Ureter (tissue), 1 donor: ENCODE measurements at places on chromosomes 16 and 17.

GRCh38 chr17:59425085-59425931 is 93.9 kb downstream of the YPEL2 start:
- peak; percentile 61 for DNase-seq

GRCh38 chr17:69335058-69335457 is 8.1 kb upstream of the ABCA5 start:
- DNase-seq = no peak

GRCh38 chr16:88078111-88078775 is 127.0 kb downstream of the BANP start:
- no peak for DNase-seq

GRCh38 chr17:56866496-56866895 is 32.5 kb downstream of the DGKE start:
- DNase-seq = no peak

GRCh38 chr17:45394913-45395568 is 37.6 kb downstream of the ARHGAP27 start:
- peak; percentile 73 for DNase-seq

GRCh38 chr16:12758031-12758669 is 45.5 kb downstream of the CPPED1 start:
- DNase-seq = no peak

GRCh38 chr16:71722801-71723536 is 1.5 kb downstream of the PHLPP2 start:
- DNase-seq = peak; percentile 56

DNA sequence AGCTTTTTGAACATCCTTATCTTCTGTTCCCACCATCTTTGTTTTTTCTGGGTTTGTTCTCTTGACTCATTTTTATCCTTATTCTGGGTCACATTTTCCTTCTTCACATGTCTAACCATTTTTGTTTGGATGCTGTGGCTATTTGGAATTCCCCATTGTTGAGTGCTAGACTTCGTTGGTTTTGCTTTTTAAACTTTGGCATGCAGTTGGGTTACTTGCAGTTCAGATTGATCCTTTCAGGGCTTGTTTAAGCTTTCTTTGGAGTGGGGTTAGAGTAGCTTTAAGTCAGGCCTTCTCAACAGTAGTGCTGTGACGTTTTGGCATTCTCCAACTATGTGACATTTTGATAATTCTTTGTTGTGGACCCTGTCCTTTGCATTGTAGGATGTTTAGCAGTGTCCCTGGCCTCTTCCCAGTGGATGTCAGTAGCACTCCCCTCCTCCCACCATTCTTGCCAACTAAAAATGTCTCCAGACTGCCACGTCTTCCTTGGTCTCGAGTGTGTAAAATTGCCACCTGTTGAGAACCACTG is 21.1 kb downstream of the PRMT7 start:
- no peak for DNase-seq

DNA sequence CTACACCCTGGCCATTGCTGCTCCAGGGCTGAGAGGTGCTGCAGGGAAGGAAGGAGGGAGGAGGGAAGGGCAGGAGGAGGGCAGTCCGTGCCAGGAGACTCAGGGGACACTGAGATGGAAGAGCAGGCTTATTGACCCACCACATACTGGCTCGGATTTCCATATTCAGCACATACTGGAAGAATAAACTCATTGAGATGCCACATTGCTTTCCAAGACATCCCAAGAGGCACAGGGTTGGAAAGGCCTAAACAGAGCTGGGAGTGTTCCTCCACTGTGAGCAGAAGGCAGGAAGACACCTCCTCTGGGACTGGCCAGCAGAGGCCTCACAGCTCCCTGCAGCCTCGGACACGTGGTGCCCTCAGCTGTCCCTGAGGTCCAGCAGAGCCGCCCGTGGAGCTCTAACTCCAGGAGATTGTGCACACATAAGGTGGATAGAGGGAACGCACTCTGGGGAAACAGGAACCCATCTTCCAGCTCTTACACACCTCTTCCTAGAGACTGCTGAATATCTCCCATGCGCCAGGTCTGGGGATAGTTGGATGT is 17.4 kb downstream of the CCDC182 start:
- DNase-seq = no peak

- DNase-seq = no peak
Observed at GRCh38 chr17:81387100-81388090, 7.9 kb upstream of the BAHCC1 start.

DNA sequence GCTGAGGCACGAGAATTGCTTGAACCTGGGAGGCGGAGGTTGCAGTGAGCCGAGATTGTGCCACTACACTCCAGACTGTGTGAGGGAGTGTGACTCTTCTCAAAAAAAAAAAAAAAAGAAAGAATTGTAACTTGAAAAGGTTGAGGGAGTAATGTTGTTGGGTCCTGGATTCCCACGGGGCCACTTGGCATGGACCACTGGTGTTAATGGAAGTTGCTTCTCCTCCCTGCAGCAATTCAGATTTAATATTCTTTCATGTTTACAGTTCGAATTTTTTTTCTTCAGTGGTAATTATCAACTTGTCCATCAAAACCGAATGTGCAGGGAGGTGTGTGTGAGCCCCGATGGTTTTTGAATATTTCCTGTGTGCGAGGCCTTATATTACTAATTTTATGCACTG is 7.2 kb downstream of the EPN2 start:
- DNase-seq = no peak
